Nephron progenitor cell (in vitro differentiated cells): ENCODE measurements at places on chromosomes 1 and 21.
A peak's percentile ranks its signal among the peaks of the same experiment; 100 is the strongest.

DNA sequence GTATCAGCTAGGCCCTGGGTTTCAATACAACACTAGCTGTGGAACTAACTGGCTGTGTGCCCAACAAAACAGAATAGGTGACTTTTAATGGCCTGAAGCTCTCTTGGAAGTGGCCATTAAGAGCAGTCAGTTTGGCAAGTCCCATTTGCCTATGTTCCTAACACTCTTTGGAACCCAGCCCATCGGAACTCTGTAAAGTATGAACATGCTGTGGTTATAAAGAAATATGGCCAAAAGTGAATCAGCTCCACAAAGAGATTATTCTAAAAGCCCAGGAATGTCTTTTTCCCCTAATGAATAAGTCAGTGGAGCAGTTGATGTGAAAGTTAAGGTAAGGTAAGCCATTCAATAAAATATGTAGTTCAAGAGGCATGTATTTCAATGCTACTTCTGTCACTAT lies 223.7 kb upstream of the ADAMTS5 start:
- DNase-seq, result no peak

DNA sequence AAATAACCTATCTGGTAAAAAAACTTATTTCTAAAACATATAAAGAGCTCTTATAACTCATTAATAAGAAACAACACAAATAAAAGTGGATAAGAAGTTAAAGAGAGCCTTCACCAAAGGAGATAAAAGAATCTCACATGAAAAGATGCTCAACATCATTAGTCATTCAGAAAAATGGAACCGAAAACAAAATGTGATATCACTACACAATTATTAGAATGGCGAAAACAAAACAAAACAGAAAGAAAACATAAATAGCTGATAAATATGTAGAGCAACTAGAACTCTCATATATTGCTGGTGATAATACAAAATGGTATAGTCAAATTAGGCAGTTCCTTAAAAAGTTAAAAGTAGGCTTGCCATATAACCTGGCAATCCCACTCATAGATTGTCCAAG lies 1109.3 kb downstream of the PLA2G4A start:
- DNase-seq, result no peak

GRCh38 chr1:207902566-207902965 lies 8.4 kb downstream of the CD34 start:
- no peak for DNase-seq

GRCh38 chr1:227919906-227920305 lies 27.8 kb downstream of the WNT9A start:
- peak; percentile 54 for DNase-seq

- no peak for DNase-seq
These were observed 20.5 kb upstream of the MTF1 start for GRCh38 chr1:37879865-37880264.

DNA sequence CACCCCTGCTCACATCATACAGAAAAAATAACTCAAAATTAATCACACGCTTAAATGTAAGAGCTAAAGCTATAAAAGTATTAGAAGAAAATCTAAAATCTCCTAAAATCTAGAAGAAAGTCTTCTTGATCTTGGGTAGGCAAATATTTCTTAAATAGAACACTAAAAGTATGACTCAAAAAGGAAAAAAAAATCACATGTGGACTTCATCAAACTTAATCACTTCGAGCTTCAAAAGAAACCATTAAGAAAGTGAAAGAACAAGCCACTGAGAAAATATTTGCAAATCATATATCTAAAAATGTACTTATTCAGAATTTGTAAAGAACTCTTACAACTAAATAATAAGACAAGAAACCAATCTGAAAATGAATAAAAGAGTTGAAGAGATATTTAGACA lies 32.7 kb downstream of the LRRC52 start:
- DNase-seq, result no peak

- DNase-seq, result no peak
These were observed 36.0 kb upstream of the ADGRL4 start for GRCh38 chr1:79042539-79042938.

DNA sequence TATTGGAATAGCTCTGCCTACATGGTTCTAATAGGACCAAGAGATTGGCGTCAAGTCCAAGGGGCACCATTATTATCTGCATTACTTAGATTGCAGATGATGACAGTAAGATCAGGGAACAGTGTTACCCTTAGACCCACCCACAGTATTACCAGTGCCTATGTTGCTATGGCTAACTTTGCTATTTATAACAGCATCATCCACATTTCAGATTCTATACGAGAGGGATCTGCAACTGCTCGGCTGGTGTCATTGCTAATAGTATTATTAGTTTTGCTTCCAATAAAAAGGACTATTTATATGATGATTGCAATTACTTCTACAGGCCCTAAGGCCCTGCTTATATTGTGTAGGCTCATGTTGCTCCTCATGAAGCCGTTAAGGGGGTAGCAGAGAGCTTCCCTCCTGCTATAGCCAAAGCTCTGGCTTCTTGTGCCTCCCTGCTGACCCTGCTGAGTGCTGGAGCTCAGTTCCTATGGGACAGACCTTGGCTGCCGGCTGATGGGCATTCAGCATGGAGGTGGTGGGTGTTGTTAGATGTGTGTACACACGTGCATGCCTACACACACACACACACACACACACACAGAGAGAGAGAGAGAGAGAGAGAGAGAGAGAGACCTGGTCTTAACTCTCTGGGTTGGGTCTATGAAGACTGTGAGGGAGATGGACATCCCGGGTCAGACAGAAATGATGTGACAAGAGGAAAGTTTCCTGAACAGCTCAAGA lies 1.3 kb downstream of the BCAN start:
- DNase-seq, result no peak

- DNase-seq, result no peak
These were observed 22.9 kb downstream of the ZBTB21 start for GRCh38 chr21:41987310-41987709.

GRCh38 chr1:223036479-223036845 lies 106.6 kb downstream of the TLR5 start:
- DNase-seq, result no peak
